Bone marrow (tissue), 2 donors: ENCODE measurements at places on chromosomes 1 and 21.

DNA sequence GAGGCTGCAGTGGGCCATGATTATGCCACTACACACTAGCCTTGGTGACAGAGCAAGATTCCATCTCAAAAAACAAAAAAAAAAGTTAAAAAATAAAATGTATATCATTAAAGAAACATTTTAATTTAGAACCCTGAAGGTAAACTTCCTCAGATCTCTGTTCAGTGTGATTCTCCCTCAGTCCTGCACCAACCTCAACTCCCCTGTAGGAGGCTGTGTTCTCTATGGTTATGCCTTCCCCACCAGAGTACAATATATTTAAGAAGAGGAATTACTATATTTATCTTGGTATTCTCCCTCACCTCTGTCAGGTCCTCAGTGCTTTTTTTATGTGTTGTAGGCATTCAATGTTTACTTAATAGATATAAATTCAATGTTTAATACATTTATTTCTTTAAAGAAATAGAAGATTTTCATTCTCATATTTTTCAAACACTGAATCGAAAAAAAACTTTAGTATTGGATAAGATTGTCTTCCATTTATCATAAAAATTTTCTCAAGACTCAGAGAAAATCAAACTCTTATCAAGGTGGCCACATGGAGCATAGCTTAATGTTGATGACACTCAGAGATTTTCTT, 4.8 kb upstream of the LRRC8B start:
- no peak for DNase-seq

DNA sequence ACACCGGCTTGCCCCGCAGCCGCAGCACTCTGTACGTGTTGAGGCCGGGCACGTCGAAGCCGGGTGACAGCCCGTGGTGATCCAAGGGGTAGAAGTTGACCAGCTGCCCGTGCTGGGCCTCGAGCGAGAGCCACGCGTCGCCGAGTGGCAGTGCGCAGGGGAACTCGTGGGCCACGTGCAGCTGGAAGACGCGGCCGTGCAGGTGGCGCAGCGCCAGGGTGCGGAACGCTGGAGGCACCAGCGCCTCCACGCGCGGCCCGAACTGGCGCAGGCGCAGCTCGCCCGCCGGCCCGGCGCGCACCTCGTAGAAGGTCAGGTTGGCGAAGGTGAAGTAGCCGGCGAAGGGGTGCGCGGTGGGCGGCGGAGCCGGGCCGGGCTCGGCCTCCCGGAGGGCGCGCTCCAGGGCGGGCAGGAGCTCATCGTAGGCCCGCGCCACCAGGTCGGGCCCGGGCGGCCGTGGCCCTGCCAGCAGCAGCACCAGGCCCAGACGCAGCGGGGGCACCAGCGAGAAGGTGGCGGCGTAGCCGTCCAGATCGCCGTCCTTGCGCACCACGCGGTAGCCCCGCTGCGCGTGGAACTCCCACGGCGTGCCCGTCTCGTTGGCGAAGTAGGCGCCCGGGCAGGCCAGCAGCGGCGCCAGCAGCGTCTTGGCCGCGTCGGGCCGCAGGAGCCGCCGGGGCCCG, 19.5 kb downstream of the LACTBL1 start:
- DNase-seq: no peak

GRCh38 chr21:16570856-16571255, 841.1 kb downstream of the USP25 start:
- DNase-seq: no peak

DNA sequence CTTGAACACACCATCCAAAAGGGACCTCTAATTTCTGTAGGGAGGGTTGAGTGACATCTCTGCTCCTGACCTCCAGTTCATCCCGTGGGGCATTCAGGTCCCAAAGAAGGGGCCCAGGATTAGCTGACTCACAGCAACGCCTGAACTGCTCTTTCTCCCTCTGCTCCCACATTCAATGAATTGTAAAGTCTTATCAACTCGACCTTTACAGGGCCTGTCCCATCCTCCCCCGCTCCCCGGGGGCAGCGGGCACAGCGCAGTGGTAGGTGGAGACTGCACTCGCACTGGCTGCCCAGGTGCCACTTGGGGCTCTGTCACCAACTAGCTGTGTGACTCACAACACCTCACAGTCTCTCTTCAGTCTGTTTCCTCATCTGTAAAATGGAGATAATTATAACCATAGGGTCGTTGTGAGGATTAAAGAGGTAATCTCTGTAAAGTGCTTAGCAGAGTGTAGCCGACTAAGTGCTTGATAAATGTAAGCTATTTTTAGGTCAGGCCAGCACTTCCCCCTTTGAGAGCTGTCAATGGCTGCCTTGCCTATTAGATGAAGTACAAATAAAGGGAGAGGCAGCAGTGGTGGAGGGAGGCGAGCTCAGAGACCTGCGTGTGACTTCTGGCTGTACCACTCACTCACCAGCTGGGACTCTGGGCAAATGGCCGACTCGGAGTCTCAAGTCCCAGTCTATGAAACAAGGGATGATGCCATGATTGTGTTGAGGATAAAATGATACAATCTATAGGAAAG, 637 bp upstream of the MYBPHL start:
- peak; percentile 23 for DNase-seq

GRCh38 chr1:107990606-107991005, 25.6 kb upstream of the VAV3 start:
- no peak for DNase-seq

- no peak for DNase-seq
Observed at GRCh38 chr1:172109359-172109758, 268.1 kb downstream of the DNM3 start.

GRCh38 chr1:57860931-57861565, 437.2 kb upstream of the DAB1 start:
- no peak for DNase-seq

GRCh38 chr1:192861860-192862259, 53.0 kb downstream of the RGS2 start:
- no peak for DNase-seq

GRCh38 chr1:97581614-97582051, 339.2 kb downstream of the DPYD start:
- DNase-seq: no peak

DNA sequence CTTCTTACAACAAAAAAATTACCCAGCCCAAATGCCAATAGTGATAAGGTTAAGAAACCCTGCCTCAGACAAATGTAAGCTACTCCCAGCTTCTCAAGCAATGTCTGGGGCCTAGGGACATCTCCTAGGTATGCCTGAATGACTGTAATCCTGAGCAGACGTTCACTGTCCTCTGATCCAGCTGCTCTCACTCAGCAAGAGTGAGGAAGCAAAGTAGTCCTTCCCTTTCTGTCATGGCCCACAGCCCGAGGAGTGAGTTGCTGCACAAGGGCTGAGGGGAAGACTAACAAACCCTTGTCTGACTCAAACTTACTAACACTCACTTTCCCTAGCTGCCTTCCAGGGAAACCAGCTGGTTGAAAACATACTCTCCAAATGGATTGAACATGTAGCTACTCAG, 124.9 kb upstream of the TNFSF4 start:
- DNase-seq: no peak

DNA sequence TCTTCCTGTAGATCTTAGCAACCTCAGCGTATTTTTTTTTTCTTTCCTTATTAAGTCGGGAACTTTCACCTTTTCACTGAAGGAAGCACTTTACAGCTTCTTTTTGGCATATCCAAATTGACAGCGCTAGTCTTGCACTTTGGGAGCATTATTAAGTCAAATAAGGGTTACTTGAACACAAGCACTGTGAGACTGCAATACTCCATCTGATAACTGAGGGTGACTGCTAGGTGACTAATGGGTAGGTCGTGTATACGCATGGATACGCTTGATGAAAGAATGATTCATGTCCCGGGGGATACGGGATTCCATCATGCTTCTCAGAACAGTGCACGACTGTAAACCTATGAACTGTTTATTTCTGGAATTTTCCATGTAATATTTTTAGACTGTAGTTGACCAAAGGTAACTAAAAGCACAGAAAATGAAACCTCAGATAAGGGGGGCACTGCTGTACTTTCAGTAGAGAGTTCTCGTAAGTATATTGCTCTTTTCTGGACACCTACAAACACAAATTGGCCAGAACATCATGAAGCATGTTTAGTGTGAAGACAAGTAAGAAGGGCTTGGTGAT, 364.7 kb downstream of the SMYD3 start:
- no peak for DNase-seq

DNA sequence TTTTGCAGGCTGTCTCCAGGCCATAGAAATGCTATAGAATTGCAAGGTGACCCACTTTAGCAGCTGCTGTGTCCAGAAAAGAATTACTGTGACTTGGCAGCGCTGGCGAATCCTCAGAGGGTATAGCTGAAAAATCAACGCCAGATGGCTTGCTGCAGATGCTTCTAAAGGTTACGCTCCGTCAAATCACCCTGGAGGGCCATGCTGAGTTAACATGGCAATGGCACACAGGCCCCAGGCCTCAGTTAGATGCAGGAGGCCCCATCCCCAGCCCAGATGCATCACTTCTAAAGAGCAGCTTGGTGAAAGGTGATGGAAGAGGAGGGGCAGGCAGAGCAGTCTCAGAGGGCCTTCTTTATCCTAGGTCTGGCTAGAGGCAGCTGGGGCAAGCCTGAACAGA, 18.0 kb downstream of the KIAA1614 start:
- no peak for DNase-seq

DNA sequence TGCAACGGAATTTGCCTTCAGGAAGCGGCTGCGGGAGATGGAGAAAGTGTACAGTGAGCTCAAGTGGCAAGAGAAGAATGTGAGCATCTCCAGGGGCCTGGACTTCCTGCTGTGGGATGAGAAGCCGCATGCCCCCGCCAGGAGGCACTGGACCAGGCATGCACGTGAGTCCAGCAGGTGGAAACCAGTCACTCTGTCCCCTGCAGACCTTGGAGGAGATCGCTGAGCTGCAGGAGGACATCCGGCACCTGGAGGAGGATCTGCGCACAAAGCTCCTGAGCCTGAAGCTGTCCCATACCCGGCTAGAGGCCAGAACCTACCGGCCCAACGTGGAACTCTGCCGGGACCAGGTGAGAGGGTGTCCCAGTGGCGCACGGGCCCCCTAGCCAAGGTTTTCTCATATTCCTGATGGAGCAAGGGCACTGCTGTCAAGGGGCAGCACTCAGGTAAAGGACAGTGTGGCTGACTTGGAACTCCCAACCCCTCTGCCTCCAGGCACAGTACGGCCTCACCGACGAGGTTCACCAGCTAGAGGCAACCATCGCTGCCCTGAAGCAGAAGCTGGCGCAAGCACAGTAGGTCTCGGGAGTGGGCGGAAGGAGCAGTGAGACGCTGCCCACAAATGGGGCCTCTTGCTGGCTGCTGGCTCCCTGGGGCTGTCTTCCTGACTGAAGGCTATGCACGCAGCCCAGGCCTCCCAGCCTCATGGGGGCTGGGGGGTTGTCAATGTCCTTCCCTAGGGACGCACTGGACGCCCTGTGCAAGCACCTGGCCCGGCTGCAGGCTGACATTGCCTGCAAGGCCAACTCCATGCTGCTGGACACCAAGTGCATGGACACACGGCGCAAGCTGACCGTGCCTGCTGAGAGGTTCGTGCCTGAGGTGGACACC, 1.2 kb upstream of the ADPRS start:
- DNase-seq: no peak

- DNase-seq: no peak
Observed at GRCh38 chr1:177794376-177794991, 175.4 kb downstream of the SEC16B start.

- DNase-seq: no peak
Observed at GRCh38 chr1:205565799-205566198, 61.3 kb downstream of the CDK18 start.

GRCh38 chr1:153505576-153505975, 30.2 kb downstream of the S100A6 start:
- DNase-seq: no peak

GRCh38 chr1:61282387-61282786, 200.0 kb downstream of the NFIA start:
- no peak for DNase-seq

GRCh38 chr1:119648620-119649004, 546 bp upstream of the ZNF697 start:
- DNase-seq: no peak

DNA sequence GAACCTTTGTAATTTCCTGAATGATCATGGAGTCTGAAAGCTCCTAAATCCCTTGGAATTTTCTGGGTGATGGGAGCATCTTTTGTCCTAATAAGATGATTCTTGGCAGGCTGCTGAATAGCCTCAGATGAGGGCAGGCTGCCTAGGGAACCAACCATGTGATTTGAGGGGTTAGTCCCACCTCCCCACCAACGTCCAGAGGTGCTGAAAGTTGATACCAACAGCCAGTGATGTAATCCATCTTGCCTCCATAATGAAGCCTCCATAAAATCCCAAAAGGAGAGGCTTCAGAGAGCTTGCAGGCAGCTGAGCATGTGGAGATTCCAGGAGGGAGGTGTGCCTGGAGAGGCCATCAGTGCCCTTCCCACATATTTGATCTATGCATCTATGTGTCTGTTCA, 43.7 kb downstream of the GTF2B start:
- DNase-seq: no peak

GRCh38 chr1:74392186-74392585, 120.2 kb downstream of the LRRC53 start:
- no peak for DNase-seq
